ENCODE measurements at places on chromosomes 5 and 9.

DNA sequence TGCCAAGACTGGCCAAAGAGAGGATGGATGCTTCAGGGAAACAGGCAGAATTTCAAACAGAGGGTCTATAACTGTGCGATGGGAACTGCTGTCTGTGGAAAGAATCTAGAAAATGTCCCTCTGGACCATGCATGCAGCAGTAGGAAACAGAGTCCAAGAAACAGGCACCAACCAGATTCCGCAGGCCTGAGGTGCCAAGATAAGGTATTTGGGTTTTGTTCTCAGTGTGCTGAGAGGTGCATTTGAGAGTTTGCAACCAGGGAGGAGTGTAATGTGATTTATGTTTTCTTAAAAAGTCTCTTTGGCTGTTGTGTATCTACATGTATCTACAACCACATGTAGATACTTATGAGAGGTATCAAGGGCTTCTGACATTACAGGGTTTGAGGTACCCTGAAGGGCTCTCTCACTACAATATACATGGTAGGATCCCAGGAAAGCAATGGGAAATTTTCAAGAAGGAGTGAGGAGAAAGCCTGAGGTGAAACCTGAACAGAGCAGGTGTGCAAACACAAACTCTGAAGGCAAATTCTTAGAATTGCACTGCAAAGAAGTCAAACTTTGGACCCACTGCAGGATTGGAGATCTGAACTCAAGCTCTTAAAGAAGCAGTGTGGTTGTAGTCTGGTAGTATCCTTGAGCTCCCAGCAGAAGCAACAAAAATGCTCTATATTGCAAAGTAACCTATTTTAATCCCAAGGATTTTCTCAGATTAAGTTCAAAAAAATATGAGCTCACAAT is 182.8 kb upstream of the NFIL3 start:
- no peaks in the 10 kb centered on the region for H3K36me3 ChIP-seq
- no peak overlapping the region for H3K4me3 ChIP-seq
- no peak for DNase-seq
- H3K4me1 ChIP-seq, result no peaks in the 10 kb centered on the region

- no peak for DNase-seq
- H3K4me3 ChIP-seq, result no peak overlapping the region
- H3K27ac ChIP-seq, result no peak overlapping the region
- H3K27me3 ChIP-seq, result no peaks in the 10 kb centered on the region
Observed at GRCh38 chr9:93303806-93304573, 120.1 kb downstream of the WNK2 start.

- H3K4me1 ChIP-seq, result no peaks in the 10 kb centered on the region
- no peak for DNase-seq
- no peaks in the 10 kb centered on the region for H3K36me3 ChIP-seq
- no peak overlapping the region for H3K4me3 ChIP-seq
Observed at GRCh38 chr9:117164512-117164911, 250.3 kb downstream of the ASTN2 start.

DNA sequence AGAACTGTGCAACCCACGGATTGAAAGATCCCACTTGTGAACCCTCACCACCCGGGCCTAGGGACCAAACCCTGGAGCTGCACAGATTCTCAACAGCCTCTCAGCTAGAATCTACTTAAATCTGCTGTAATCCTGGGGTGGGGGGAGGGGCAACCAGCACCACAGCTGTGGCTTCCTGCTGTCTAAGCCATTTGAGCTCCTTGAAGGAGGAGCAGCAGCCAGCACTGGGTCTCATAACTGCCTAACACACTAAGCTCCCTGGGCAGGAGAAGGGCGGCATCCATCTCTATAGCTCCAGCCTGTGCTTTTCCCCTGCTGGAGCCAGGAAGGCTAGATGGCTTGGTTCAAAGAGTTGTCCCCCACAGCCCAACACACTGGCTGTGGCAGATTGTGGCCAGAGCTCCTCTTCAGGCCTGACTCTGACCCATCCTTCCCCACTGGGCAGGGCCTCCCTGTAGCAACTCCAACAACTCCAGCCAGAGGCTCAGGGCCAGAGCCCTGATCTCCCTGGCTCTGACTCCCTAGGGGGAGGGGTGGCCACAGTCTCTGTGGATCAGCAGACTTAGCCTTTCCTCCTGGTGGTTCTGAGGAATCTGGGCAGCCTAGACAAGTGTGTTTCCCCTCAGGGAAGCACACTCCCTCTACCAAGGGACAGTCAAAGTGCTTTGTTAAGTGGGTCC is 72.0 kb upstream of the C9orf72 start:
- DNase-seq, result no peak
- no peak overlapping the region for H3K27ac ChIP-seq
- peaks cover 8% of the 10 kb centered on the region for H3K27me3 ChIP-seq

DNA sequence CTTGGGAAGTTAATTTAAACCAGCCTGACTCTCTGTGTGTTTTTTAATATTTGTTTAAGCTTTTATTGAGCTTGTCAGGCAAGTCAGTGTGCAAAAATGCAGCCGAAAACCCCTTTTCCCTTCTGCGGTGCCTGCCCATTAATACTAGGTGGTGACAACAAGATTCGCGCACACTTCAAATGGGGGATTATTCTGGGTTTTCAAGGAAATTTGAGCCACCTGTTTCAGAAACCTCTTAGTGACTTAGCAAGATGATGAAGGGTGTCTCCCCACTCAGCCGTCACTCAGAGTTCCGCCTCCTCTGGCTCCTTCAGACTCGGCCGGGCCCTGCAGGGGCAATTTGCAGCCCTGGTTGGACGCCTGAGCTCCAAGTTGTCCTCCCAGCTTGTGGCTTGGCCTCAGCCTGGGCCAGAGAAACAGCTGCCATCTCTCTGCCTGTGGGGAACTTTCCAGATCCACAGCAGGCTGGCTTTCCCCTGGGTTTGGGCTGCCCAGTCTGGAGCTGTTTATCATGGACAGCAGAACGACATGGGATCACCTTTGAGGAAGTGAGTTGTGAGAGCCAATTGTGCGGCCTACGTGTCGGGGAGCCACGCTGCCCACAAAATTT is 75.9 kb downstream of the SPRY4 start:
- H3K4me1 ChIP-seq, result peaks cover 1% of the 10 kb centered on the region
- no peaks in the 10 kb centered on the region for H3K36me3 ChIP-seq
- H3K27me3 ChIP-seq, result peaks cover 7% of the 10 kb centered on the region
- H3K4me3 ChIP-seq, result no peak overlapping the region

Data from activated CD4-positive, alpha-beta T cell treated with anti-CD3 and anti-CD28 coated beads, Interleukin-2, amount 10 ng/mL, durations not matched to agents 7 days and 5 days (primary cell).